ENCODE measurements at places on chromosomes 3 and 15. TPM values are rescaled to one million over a fixed set of nuclear protein-coding genes. Genes with fewer than 3 reads are reported as not detected.

The DNAH12 gene
- 0.19 TPM for total RNA-seq

The DHFR2 gene
- 5.4 TPM for total RNA-seq

The RTP1 gene
- total RNA-seq, result not detected

The MED12L gene
- total RNA-seq, result 0.03 TPM

The CPNE9 gene
- not detected for total RNA-seq

The ZKSCAN7 gene
- 4.6 TPM for total RNA-seq

The TMEM40 gene
- total RNA-seq, result not detected

The SLC35G2 gene
- total RNA-seq, result 0.31 TPM

All from GM12878 (cell line).